ENCODE measurements at places on chromosomes 1 and 21. TPM values are rescaled to one million over a fixed set of nuclear protein-coding genes. Genes with fewer than 3 reads are reported as not detected.

NBPF4 gene
- not detected for total RNA-seq

KRTAP6-1 gene
- not detected for total RNA-seq

CAMK1G gene
- total RNA-seq = 0.04 TPM

PPM1J gene
- total RNA-seq = 2.1 TPM

CYB561D1 gene
- 3.9 TPM for total RNA-seq

NSL1 gene
- 35.2 TPM for total RNA-seq

OR2T2 gene
- total RNA-seq = not detected

TTC24 gene
- total RNA-seq = 0.09 TPM

MRPL37 gene
- 45.0 TPM for total RNA-seq

SELP gene
- 1.2 TPM for total RNA-seq

CLEC20A gene
- 0.04 TPM for total RNA-seq

DNA sequence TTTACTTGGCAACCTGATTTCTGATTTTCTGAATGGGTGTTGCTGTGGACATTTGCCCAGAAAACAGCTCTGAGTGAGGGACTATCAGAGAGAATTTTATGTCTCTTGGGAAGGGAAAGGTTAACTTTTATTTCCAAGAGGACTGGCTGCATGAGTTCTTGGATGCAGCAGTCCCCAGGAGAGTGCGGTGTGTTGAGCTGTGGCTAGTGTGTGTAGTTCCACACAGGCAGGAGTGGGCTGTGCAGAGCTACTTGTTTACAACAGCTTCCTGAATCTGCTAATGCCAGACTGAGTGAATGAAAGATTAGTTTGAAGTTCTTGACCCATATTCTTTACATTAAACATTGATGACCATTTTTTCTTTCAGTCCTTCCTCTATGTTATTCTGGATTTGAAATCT is 41.0 kb upstream of the APOBEC4 start:
- DNase-seq = peak; percentile 71

GRCh38 chr21:33300701-33301631 is 23.8 kb upstream of the IFNAR1 start:
- DNase-seq = peak; percentile 78

- peak; percentile 65 for DNase-seq
These were observed 22.2 kb downstream of the RUNX1 start for GRCh38 chr21:35026617-35027562.

DNA sequence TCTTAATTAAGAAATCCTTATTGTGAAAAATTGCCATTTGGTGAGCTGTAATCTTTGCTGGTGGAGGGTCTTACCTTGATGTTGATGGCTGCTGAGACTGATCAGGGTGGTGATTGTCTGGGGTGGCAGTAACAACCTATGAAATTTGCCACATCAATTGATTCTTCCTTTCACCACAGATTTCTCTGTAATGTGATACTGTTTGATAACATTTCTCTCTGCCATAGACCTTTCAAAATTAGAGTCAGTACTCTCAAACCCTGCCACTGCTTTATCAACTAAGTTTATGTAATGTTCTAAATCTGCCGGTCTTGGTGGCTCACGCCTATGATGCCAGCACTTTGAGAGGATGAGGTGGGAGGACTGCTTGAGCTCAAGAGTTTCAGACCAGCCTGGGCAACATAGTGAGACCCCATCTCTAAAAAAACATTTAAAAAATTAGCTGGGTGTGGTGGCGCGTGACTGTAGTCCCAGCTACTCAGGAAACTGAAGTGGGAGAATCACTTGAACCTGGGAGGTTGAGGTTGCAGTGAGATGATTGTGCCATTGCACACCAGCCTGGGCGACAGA is 5.0 kb downstream of the KPNA6 start:
- DNase-seq = no peak

DNA sequence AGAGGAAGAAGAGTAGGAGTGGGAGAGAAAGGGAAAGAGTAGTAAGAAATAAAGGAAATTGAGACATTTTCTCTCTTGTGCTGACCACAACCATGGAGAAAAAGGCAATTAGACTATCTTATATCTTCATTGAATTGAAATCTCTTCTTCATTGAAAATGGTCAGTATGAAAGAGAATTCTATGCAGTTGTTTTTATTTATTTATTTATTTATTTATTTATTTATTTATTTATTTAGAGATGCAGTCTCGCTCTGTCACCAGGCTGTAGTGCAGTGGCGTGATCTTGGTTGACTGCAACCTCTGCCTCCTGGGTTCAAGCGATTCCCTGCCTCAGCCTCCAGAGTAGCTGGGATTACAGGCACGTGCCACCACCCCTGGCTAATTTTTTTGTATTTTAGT is 447.1 kb downstream of the PTPRC start:
- no peak for DNase-seq

- DNase-seq = peak; percentile 46
These were observed 1.0 kb upstream of the KAZN start for GRCh38 chr1:14597343-14598006.

DNA sequence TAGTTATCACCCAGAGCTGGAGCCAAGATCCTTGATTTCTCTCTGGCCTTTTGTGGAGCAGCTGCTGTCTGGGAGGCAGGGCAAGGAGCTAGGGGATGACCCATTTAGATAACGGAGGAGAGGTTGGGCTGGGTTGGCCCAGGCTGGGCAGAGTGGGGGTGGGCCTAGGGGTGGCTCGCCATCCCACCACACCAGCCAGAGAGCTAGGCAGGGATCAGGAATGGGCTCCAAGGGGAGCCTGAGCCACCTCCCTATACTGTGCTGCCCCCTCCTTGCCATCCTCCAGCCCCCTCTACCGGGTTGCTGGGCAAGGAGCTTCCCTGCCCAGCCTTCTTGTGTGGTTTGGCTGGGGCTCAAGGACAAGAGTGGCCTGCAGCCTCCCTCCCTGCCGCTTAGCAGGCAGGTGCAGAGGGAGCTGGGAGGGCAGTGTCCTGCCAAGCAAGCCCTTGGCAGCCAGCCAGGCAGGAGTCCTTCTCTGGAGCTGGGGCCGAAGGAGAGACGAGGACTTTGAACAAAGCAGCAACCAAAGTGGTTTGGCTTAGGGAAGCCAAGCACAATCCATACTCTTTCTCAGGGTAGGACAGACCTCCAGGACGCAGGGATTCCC is 4.1 kb downstream of the NUAK2 start:
- peak; percentile 73 for DNase-seq

DNA sequence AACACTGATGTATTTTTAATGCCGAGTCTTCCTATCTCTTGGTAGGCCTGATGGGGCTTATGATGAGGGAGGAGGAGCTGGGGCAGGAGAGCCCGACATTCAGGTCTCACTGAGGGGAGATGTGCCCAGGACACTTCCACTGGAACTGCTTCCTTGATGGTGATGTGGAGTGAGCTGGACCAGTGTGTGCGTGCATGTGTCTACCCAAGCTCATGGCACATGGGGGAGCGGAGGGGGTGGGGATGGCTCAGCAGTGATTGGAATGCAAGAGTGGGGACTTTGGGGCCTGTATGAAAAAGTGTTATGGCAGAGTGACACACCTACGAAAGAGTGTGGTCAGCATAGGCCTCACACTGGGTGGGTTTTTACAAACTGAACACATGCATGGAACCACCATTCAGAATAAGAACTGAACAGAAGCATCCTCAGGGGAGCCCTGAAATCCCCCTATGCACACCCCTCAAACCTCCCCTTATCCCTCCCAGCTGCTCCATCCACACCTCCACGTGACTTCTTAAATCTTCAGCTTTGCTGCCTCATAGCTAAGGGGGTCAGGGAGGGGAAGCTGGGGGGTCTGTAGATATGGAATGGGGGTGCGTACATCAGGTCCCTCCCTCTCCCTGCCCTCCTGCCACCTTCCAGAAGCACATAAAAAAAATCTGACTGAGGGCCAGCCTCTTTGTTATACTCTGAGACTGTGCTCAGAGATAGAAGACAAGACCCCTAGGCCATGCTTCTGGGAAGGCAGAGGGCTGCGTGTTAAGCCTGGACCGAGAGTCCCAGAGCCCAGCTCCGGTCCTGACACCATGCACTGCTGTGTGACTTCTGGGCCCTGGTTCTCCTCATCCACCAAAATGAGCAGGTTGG is 11.6 kb downstream of the IL6R start:
- no peak for DNase-seq

GRCh38 chr1:15932612-15933011 is 43.3 kb downstream of the ZBTB17 start:
- no peak for DNase-seq

DNA sequence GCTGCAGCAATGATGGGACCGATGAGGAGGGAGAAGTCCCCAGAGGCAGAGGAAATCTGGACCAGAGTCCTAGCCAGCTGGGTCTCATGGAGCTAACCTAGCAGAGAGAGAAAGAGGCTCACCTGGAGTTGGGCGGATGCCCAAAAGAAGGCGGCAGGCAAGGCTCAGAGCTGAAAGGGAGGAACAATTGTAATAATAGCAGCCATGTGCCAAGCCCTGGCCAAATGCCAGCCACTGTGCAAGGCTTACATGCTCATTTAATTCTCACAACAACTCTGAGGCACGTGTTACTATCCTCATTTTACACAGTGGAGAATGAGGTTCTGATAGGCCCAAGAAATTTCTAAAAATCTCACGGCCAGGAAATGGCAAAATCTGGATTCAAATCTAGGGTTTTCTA is 50.0 kb upstream of the ZNF648 start:
- no peak for DNase-seq

DNA sequence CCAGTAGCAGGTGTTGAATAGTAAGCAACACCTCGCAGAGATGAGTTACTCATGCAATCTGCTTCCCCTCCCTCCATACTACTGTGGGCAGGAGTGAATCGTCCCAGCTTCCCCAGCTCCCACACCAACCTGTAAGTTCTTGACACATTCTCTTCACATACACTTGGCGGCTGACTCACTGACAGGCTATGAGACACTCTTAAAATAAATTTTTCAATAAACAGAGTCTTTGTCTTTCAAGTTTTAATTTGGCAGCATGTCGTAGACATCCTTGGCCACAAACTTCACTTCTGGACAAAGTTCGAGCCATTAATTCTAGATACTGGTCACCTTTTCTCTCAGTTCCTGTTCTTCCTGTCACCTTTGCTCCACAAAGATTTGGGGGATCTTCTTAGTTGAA is 290.7 kb downstream of the TM2D1 start:
- DNase-seq = no peak

- no peak for DNase-seq
These were observed 47.1 kb downstream of the FCRL3 start for GRCh38 chr1:157653494-157653873.

DNA sequence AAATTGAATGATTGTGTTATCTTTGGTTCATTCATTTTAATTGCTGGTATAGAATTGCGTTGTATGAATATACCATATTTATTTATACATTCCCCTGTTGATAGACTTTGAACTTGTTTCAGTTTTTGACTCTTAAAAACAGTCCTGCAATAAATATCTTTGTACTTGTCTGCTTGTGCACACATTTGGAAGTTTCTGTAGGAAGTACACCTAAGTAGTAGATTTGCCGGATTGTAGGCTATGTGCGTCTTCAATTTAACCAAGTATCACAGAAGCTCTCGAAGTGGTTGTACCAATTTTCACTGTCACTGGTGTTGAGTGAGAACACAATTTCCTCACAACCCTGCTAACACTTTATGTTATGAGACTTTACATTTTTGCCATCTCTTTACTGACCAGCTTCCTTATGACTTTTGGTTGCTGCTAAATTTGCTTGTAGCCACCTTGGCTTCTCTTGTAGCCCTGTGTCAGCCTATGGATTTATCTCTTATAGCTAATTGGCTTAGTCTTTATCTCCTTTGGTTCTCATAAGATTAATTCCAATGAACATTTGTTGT is 2.2 kb downstream of the TTC3 start:
- no peak for DNase-seq

DNA sequence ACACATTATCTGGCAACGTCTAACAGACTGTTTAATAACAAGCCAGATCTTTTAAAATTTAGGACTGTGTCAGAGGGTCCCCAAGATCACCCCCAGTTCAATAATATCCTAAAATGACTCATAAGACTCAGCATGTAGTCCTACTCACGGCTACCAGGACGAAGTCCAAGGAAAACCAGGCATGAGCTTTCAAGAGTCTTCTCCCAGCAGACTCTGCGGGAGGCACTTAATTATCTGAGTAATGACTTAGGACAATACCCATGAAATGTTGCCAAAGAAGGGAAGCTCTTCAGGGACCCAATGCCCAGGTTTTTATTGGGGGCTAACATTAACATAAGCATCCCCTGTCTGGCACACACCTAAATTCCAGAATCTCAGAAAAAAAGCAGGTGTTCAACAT is 7.0 kb downstream of the HFM1 start:
- no peak for DNase-seq

GRCh38 chr1:33758698-33759097 is 105.2 kb upstream of the HMGB4 start:
- peak; percentile 30 for DNase-seq

- DNase-seq = no peak
These were observed 14.1 kb downstream of the PDXK start for GRCh38 chr21:43733060-43733459.

DNA sequence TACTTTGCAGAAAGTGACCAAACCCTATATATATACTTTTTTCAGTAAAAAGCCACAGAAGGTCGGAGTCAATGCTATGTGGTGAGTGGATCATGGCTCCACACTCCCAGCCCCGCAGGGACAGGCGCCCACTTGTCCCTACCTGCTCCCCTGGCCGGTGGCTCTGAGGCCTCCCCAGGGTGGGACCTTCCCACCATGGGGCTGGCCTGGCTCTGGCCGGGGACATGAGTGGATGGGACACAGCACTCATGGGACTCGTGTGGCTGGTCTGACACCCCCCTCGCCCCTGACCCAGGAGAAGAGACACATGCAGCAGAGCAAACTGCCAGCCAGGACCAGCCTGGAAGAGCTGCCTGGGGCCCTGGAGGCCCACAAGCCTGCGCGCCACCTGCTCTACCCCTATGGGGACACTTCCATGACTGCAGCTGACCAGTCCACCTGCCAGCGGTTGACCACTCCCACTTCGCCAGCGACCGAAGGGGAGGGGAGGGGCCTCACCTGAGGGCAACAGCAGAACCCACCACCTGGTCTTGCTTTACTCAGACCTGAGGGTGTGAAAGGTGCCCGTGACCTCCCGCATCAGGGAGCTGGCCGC is 2.2 kb downstream of the SPATC1L start:
- DNase-seq = no peak

- DNase-seq = peak; percentile 83
These were observed 4.3 kb upstream of the FGGY start for GRCh38 chr1:59292562-59292961.

DNA sequence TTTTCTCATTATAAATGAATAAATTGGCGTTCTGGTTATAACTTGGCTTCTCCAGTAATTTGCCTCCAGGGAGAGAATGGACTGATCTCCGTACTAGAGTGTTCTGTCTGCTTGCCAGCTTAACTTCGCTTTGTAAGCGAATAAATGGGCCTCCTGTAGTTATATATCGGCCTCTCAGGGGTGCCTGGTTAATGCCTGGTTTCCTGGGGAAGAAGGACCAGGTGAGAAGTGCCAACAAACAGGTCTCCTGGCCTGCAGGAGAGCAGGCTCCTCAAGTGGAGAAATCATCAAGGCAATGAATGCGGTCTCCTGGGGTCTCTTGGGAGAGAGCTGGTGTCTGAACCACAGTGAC is 107.4 kb upstream of the SERBP1 start:
- peak; percentile 53 for DNase-seq

- DNase-seq = no peak
These were observed 5.8 kb downstream of the PAFAH2 start for GRCh38 chr1:25991937-25992688.

DNA sequence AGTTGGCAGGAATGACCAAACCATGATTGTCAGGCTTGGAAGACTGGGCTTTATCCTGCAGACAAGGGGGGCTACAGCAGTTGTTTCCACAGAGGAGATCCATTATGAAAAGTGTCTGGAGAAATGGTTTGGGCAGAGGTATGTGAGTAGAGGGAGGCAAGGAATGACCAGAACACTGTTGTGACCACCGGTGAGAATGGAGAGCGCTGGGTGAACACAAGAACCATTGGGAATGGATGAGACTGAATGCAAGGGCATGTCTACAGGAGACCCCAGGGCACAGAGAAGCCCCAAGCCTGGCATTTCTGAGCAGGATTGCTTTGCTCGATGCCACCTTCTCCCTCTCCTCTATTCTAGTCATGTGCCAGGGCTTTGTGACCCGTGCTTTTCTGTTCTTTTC is 125.1 kb downstream of the CACNA1E start:
- DNase-seq = no peak
